ENCODE measurements at places on chromosomes 6 and 20.

GRCh38 chr20:35405775-35406174 lies 6.0 kb downstream of the UQCC1 start:
- DNase-seq = no peak

DNA sequence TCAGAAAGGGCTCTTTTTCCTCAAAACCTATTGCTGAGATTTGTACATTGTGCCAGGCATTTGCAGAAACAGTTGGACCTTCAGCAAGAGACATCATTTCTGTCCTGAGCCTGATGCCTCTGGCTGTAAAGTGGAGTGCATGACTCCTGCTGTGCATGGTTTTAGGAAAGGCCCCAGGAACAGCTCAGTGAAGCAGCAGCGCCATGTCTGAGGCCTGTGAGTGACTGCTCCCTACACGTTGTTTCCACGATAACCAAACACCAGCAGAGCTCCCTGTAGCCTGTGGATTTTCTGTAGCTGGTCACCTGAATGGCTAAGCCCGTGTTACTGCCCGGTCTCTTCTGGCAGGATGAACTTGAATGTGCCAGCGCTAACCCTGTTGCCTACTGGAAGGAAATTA lies 232.5 kb downstream of the TFAP2C start:
- no peak for DNase-seq

DNA sequence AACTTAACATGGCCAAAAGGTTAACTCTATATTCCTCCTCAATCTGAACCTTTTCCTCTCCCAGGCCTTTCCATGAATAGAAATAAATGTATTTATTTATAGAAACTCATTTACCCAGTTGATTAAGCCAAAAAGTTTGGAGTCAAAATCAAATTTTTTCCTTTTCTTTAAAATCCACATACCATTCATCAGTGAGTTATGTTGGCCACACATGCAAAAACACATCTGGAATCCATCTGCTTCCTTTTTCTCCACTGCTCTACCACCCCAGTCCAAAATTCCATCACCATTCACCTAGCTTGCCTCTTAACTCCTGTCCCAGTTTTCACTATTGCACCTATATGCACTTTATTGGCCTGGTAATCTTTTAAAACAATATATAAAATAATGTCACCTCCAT lies 62.4 kb upstream of the TMEM200A start:
- no peak for DNase-seq

GRCh38 chr6:115706324-115706723 lies 354.4 kb downstream of the FRK start:
- no peak for DNase-seq

DNA sequence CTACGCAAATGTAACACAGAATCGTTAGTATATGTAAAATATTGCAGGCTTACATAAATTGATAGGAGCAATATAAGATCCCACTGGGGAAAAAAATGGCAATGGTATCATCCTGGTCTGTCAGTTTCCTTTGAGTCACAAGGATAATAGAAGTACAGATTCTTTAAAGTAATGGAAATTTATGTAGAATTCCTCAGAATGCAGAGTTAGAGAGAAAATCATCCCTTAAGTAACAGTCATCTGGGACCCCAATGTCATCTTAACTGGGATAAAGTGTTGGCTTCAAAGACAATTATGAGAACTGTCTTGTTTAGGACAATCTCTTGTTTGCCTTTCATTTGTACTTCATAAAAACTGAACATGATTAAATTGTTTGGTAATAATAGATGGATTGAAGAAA lies 34.5 kb upstream of the PDE7B start:
- no peak for DNase-seq

- no peak for DNase-seq
Measured at GRCh38 chr20:41616228-41616627, 1.9 kb downstream of the CHD6 start.

GRCh38 chr6:104704191-104704590 lies 155.5 kb downstream of the HACE1 start:
- no peak for DNase-seq

- no peak for DNase-seq
Measured at GRCh38 chr6:77561768-77562314, 91.0 kb upstream of the MEI4 start.

DNA sequence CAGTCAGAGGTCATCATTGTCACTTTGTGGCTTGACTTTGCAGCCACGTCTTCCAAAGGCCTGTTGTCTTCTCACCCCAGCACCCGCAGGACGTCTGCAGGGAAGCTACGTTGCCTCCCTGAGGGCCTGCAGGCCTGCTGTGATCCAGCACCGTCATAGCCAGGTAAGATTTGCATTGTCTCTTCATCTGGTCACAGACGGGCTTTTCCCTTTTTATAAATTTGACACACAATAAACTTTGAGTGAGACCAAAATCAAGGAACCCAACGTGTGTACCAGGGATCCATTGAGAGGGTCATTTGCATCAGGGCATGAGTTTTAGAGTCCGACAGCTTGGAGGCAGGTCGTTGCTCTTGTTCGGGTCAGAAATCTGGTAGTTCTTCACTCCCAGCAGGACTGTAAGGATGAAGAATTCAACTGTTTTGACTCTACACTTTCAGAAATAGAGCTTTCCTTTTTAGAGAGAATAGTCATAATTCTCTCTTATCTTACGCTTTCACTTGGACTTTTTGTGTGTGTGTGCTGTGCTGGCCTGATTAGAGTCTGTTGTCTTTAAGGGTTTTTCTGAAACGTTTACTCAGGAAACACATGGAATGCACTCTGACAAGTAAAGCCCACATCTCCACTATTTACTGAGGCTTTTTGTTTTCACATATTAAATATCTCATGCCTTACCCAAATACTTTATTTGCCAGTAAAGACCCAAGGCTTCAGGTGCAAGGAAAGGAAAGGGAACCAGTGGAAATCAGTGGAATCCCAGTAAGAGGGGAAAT lies 177.2 kb upstream of the TAB2 start:
- no peak for DNase-seq

DNA sequence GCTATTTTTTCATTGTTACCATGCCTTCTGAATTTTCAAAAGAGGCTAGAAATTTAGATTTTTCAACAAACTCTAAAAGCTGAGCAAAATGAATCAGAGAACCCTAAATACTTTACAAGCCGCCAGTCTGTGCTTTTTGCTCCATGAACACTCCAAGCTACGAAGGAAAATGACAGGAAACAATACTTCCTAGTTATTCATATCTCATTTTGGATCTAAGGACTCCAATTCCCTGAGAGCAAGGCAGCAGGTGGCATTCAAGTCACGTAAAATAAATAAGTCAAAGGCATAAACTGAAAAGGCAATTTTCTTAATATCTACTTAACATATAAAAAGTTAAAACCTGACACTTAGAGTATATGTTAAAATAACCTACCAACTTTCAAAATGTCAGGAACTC lies 50.6 kb downstream of the PDSS2 start:
- no peak for DNase-seq

DNA sequence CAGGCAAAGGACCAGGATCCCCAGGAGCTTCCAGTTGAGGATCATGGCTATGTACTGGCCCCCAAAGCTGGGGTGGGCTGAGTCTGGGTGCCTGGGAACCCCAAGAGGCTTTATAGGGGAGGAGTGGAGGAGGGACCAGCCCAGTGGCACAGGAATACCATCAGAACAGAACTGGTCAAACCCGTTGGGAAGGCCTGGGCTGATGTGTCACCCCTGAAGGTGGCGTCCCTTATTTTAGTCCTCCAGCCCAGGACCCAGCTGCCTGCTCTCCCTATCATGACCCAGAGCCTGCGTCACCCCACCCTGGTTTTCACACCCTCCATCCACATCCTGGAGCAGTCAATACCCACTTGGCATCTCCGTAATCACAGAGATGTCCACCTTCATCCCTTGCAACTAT lies at the start of gene PSORS1C2:
TSS of gene PSORS1C2 (minus strand) at position 85 of the 400 bp plus-strand sequence. CDS start at position 45, 40 bp downstream.
- no peak for DNase-seq

Measured in activated CD8-positive, alpha-beta memory T cell treated with anti-CD3 and anti-CD28 coated beads for 1 hour (primary cell).